Amygdala (tissue), 56 donors: ENCODE measurements at places on chromosomes 4 and X.
A peak's percentile ranks its signal among the peaks of the same experiment; 100 is the strongest.

GRCh38 chr4:89324671-89325070 is 17.1 kb upstream of the GPRIN3 start:
- no peak for DNase-seq

DNA sequence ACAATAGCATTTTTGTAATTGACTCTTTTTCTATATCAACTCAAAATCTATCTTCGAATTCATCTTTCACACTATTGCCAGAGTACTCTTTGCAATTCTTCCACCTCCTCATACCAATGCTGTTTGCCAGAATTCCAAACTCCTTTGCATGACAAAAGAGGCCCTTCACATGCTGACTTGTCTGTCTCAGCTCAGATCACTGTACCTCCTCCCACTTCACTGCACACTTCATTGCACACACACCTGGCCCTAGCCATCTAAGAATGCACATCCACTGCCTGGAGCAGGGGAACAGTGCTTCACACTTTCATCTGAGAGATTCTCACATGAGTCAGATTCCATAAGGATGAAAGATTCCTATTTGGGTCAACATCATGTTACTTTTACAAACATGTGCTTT is 56.5 kb downstream of the PRDM5 start:
- no peak for DNase-seq

- peak; percentile 31 for DNase-seq
Measured at GRCh38 chr4:77618383-77619241, 13.0 kb downstream of the CXCL13 start.

DNA sequence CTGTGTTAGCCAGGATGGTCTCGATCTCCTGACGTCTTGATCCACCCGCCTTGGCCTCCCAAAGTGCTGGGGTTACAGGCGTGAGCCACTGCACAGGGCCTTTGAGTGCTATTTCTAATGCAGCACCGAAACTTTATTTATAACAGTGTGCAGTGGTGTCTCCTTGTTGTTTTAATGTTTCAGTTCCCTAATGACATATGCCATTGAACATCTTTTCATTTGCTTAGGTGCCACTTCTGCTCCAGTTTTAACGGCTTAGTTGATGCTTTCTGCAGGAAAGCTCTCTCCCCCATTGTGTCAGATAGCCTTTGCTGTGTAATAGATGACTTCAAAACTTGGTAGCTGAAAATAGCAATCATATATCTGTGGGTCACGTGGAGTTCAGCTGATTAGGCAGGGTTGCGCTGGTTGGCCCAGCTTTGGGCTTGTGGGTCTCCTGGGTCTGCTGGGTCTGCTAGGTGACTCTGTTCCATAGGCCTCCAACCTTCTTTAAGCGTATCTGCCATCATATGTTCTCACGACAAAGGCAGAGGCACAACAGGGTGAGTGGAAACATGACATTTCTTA is 76.4 kb upstream of the SHISA3 start:
- DNase-seq = no peak

DNA sequence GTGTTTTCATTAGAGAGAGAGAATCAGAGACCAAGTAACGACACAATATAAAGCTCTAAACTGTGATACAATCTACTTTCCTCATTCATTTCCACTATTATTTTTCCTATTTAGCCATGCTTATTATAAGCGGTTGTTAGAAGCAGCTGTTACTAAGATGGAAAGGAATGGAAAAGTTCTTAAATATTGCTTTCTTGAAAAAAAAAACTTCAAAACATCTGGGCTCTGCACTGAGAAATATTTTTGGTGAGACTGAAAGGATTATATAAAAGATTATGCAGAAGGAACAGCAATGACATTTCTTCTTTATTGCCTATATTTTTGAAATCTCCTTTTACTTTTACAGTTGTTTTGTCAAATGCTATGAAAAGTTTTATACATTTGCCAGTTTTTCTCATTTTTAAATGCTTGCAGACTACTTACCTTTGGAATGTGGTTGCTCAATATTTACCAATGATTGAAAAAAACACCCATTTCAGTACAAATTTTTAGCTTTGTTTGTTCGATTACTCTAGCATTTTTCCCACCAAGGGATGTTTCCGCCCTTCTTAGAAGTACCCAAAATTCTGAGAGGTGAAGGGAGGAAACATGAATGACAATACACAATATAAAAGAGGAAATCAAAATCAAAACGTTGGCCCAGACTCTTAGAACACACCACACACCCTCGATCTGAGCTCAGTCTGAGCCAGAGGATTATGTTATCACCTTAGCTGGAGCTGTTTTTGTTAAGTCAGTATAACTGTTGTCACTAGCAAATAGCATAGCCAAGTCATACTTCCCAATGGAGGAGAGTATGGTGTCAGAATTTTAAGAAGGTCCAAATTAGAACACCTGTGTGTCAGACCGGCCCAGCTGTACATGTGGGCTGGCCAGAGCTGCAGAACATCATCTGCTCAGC is 18.4 kb downstream of the DKK2 start:
- DNase-seq = no peak

DNA sequence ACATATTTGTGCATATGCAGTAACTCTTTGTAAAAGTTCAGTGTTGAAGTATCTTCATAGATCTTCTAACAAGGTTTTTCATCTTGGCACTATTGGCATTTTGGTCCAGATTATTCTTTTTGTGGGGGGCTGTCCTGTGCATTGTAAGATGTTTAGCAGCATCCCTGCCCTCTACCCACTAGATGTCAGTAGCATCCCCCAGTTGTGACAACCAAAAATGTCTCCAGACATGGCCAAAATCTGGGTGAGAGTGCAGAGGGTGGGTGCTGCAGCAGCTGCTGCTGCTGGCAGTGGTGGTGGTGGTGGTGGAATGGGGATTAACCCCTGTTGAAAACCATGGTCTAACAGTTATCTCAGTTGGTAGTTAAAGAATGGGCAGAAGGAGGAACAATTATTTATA is 370.0 kb downstream of the GPAT3 start:
- no peak for DNase-seq

DNA sequence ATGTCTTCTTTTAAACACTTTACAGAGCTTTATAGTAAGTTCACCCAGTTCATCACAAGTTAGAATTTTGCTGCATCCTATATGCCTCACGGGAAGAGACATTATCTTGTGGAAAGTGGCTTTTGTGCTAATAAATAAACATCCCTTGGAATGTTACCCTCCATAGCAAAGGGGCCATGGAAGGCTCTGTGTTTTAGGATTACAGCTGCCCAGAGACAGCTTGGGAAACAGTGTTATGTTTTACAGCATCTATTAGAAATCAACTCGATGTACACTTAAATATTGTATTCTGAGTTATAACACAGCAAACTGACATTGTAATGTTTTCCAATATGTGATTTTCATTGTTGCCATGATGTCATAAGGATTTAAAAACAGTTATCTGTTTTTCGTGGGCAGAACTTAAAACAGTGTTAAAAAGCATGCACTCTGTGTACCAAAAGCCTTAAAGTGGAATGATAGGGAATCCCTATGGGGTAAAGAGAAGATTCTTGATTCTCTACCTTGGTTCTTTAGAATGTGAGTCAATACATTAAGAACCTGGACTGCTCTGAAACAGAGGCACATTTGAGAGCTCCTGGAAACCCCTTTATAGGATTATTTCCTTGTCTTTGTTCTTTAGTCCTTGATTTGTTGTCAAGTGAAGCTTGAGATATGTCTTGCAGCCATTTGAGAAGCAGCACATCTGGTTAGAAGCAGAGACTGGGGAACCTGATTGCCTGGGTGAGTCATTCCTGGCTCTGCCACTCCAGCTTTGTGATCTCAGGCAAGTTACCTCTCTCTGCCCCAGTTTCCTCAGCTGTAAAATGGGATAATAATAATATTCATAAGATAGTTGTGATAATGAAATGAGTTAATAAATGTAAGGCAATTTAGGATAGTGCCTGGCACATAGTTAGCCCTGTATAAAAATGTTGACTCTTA is 41.6 kb downstream of the ARHGAP10 start:
- no peak for DNase-seq

DNA sequence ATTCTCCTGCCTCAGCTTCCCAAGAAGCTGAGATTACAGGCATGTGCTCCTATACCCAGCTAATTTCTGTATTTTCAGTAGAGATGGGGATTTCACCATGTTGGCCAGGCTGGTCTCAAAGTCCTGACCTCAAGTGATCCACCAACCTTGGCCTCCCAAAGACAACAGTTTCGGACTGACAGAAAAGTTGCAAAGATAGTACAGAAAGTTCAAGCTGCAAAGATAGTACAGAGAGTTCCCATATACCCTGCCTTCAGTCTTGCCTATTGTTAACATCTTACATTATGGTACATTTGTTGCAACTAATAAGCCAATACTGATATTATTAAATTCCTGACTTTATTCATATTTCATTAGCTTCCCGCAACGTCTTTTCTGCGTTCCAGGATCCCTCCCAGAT is 65.8 kb downstream of the SUPT20HL2 start:
- no peak for DNase-seq

DNA sequence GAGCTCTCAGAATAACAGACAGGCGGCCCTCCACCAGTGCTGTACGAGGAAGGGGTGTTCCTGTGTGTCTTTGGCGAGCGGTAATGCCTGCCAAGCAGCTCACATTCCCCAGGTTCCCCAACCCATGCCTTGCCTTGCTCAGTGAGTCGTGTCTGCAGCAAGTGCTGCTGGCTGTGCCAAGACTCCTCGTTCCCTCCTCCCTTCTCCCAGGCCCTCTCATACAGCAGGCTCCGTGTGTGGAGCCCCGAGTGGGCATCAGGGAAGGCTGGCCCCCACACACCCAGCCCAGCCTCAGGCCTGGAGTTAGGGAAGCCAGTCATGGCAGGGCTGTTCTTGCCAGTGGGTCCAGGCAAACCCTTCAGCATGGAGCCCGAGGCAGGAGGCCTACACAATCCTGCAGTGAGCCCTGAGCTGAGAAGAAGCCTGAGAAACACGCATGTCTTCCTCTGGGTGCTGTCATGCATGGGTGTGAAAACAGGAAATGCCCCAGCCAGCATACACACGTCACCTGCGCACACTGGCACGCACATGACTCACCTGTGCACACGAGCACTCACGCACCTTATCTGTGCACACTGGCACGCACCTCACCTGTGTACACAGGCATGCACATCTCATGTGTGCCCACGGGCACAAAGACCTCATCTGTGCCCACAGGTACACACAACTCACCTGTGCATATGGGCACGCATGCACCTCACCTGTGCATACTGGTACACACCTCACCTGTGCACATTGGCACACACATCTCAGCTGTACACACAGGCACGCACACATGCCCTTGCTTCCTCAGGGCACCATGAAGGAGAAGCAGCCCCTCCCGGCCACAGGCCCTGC is 238.7 kb downstream of the DHRSX start:
- DNase-seq = no peak

DNA sequence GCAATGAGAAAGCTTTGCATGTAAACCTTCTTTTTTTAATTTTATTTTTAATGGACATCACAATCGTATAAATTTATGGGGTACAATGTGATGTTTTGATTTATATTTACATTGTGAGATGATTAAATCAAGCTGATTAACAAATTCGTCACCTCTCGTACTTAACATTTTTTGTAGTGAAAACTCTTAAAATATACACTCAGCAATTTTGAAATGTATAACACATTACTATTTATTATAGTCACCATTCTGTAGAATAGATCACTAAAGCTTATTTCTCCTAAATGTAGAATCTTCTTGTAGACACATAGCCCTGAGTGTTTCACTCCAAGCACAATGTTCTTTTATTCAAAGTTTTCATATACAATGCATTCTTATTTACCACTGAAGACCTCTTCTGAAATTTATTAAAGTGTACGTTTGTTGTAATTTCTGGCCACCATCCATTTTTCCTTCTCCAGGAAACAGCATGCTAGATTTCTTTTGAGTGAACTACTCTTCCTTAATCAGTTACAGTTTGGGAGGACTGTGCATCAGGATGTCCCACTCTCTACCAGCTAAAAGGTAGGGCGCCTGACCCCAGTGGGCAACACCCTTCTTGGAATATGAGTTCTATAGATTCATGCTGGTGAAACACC is 4.4 kb upstream of the RBBP7 start:
- no peak for DNase-seq

DNA sequence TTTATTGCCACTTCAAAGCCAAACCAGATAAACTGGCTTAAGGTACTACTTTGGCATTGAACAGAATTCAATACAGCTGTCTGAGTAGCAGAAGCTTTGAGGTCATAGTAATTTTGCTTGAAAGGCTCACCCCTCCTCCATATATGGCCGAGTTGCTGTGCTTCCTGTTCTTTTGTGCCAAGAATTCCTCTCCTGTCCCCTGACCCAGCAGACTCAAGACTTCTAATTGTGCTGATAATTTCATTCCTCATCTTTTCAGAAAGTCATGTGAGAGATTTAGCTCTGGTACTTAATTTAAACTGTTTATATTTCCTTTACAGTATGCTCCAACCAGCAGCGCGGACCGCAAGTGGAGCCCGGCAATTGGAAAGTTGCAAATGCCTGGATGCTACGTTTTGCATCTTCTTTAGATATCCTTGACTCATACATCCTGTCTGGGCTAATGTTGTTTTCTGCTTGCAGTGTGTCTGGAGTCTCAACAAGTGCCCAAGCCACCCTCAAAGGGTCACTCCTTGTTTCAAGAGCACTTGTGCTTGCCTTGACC is 373.4 kb downstream of the PDGFC start:
- no peak for DNase-seq

DNA sequence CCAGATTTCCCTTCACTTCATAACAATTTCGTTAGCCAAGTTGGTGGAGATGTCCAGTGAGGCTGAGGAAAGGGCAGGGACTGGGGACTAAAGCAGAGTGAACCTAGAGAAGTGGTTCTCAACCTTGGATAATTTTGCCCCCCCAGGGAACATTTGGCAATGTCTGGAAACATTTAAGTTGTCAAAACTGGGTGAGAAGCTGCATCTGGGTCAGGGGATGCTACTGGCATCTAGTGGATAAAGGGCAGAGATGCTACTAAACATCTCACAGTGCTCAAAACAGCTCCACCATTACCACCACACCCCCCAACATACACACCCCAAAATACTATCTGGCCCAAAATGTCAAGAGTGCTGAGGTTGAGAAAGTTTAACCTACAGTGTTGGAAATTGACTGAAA is 32.0 kb upstream of the FGF16 start:
- DNase-seq = no peak

DNA sequence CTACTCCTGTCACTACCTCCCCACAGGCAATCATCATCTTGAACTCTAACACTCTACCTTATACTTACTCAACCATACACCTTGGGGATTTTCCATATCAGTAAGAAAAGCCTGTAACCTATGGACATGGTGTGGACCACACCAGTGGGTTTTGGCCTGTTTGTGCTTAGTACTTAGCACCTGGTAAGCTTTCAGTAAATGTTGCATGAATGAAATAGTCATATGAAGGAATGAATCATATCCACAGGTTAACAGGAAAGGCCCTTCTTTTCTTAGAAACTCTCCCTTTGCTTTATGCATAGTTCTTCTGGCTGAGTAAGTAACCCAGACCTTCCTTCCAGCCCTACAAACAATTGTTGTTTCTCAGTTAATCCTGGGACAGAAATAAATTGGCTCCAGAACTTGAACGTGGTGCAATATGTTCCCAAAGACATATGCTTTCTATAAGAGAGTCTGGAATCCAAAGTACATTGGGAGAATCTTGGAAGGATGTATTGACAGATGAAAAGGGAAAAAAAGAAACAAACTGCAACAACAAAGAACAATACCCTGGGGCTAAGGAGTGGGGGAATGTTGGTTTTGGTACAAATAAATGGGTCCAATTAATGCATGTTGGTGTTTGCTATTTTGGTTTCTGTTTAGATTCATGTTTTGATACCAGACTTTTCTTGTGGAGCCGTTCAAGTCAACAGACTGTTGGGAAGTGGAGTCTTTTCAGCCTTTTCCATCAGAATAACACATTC is 27.8 kb downstream of the RASL11B start:
- no peak for DNase-seq
